ENCODE measurements at places on chromosomes 5 and 9.

DNA sequence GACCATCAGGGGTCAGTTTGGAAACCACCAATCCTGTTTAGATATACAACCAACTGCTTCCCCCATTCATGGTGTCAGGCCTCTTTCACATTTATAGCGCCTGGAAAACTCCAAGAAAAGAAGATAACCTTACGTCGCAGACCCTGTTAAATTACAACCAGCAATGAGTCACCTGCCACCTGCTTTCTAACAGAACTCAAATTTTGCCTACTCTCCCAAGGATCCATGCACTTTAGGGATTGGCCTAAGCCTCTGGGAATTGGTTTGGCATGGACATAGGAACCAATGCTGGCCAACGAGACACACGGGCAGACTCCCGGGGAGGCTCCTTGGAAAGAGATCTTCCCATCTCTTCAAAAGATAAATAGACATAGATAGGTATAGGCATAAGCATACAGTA lies 87.0 kb downstream of the FEM1C start:
- DNase-seq: no peak

DNA sequence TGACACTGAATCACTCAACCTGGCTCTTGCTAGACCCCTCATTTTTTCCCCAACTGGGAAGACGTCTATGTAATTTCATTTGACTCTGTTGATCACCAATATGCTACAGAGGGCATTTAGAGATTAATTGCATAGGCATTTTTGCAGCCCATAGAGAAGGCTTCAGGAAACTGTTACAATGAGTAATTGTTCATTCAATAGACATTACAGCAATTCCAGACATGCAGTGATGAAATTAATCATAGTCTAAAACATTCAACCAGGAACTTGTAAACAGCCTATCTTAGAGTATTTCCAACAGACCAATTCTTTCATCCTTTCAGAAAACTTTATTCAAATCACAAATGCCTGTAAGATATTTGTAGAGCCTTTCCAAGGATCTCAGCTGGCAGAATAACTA lies 122.3 kb downstream of the MARCHF11 start:
- DNase-seq: no peak

DNA sequence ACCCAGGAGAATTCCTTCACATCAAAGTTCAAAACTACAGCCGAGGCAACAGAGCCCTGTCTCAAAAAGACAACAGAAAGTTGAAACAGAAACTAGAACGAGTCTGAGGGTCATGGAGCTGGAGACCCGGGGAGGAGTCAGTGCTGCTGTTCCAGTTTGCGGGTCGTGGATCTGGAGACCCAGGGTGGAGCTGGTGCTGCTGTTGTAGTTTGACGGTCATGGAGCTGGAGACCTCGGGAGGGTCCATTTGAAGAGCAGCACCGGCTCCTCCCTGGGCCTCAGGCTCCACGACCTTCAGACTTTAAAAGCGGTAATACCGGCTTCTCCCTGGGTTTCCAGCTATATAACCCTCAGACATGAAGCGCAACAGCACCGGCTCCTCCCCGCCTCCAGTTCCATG lies 13.0 kb upstream of the LCN15 start:
- no peak for DNase-seq

GRCh38 chr5:75484605-75485004 lies 26.8 kb downstream of the CERT1 start:
- DNase-seq: no peak

DNA sequence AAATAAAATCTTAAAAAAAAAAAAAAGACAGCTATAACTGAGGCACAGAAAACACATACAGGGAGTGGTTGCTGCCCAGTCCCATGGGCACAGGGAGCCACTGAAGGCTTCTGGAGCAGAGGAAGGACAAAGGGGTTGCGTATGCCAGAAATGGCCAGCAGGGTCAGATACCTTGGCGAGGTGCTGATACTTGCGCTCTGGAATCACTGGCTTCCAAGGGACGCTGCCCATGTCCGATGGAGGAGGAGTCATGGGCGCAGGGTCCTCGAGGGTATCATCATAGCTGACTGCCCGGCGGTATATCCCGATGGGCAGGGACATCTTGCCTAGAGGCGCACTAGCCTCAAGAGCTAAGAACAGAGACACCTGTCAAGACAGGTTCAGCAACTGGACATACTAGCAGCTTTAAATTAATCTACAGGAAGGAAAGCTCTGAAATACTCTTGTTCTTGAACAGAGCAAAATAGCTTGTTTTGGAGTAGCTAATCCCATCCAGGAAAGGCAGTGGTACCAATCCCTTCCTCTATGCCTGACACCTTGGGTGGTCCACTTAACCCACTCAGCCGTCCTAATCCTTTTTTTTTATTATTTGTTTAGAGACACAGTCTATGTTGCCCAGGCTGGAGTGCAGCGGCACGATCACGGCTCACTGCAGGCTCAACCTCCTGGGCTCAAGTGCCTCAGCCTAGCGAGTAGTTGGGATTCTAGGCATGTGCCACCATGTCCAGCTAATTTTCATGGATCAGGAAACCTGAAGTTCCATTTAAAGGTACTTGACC lies 6.0 kb downstream of the KIAA1191 start:
- DNase-seq: no peak
